ENCODE measurements at places on chromosomes 6 and 20.

- DNase-seq = no peak
Observed at GRCh38 chr6:154478021-154478700, 32.3 kb downstream of the CNKSR3 start.

DNA sequence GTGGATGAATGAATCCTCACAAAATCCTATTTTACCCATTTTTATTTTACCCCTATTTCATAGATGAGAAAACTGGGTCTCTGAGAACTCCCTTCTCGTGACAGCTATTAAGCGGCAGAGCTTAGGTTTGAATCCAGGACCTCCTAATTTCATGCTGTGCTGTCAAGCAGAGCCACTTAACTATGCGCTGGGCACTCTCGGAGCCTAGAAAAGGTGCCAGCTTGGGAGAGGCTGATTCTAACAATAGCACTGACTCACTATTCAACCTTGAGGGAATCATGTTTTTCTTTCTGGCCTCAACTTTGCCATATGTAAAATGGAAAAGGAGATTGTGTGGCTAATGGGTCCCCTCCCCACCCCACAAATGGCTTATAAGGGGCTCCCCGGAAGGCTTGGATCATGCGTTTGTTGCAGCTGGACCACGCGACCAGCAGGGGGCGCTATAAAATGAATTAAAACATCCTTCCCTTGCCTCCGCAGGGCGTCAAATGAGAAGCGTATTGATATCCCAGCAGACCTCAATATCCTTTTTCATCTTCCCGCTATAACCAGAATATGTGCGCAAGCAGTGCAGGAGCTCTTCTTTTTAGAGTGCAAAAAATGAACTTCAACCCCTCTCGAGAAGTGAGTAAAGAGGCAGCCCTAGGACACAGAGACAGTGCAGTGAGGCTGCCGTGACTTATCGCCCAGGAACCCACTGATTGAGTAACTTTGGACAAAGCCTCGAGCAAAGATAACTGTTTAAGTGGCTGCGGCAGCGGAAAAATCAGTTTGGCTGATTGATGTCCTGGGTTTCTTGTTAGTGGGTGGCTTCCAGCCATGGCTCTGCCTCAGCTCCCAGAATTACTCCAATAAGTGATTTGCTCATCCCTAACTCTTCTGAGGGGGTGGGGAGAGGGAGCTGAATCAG, 12.8 kb upstream of the PDYN start:
- DNase-seq = peak; percentile 56

DNA sequence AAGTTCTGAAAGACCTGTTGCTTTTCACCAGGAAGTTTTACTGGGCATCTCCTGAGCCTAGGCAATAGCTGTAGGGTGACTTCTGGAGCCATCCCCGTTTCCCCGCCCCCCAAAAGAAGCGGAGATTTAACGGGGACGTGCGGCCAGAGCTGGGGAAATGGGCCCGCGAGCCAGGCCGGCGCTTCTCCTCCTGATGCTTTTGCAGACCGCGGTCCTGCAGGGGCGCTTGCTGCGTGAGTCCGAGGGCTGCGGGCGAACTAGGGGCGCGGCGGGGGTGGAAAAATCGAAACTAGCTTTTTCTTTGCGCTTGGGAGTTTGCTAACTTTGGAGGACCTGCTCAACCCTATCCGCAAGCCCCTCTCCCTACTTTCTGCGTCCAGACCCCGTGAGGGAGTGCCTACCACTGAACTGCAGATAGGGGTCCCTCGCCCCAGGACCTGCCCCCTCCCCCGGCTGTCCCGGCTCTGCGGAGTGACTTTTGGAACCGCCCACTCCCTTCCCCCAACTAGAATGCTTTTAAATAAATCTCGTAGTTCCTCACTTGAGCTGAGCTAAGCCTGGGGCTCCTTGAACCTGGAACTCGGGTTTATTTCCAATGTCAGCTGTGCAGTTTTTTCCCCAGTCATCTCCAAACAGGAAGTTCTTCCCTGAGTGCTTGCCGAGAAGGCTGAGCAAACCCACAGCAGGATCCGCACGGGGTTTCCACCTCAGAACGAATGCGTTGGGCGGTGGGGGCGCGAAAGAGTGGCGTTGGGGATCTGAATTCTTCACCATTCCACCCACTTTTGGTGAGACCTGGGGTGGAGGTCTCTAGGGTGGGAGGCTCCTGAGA, at the start of gene HFE:
HFE (plus strand) TSS at position 146 of the 832 bp plus-strand sequence; CDS start at position 158, 12 bp downstream.
- peak; percentile 68 for DNase-seq

DNA sequence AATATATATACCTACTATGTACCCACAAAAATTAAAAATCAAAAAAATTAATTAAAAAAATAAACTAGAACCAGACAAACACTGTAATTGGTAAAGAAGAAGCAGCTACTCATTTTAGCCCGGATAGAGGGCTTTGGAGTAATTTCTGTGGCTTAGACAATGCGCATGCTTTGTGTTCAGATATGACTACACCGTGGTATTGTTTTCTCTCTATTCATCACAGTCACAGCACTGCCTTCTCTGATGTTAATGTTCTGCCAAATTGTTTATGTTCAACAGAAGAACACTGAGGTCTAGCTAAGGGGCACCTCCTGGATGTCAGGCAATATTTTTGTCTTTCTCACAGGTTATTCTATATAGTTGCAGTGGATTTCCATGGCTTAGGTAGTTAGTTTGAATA, 77.5 kb upstream of the GJE1 start:
- DNase-seq = no peak

DNA sequence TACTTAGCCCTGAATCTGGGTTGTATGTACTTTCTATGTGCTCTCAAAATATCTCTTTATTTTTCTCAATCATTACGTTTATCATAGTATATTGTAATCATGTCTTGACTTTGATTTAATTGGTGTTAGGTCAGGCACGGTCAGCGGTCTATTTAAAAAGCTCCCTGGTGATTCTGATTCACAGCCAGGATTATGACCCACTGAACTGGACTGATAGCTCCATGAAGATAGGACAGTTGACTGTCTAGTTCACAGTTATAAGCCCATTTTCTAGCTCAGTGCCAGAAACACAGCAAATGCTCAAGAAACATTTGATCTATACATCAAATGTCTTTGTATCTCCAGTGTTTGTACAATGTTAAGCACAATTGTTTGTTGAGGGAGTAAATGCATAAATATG, 111.5 kb upstream of the CCN2 start:
- DNase-seq = no peak

DNA sequence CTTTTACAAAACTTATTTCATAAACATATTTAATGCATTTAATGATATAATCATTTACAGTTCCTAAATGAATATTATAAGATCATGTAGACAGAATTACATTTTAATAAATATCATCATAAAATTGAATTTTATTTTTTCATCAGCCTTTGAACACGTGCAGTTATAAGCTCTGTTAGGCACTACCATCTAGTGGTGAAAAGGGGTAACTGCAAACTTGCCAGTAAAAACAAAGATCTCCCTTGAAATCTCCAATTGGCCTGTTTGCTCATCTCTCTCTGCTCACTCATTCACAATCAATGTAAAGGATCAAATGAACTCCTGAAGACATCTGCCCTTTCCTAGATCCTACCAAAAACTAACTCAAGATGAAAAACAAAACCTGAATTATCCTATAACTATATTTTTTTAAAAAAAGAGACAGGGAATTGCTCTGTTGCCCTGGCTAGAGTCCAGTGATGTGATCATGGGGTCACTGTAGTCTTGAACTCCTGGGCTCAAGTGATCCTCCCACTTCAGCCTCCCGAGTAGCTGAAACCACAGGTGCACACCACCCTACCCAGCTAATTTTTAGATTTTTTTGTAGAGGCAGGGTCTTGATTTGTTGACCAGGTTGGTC, 31.7 kb downstream of the SAMHD1 start:
- DNase-seq = peak; percentile 82

GRCh38 chr6:143936778-143937667, 71.0 kb downstream of the PLAGL1 start:
- no peak for DNase-seq

GRCh38 chr6:41457303-41457670, 88.9 kb upstream of the FOXP4 start:
- DNase-seq = no peak

- no peak for DNase-seq
Observed at GRCh38 chr20:19502169-19502568, 255.9 kb upstream of the RIN2 start.

GRCh38 chr20:24066076-24066700, 77.6 kb upstream of the GGTLC1 start:
- no peak for DNase-seq

DNA sequence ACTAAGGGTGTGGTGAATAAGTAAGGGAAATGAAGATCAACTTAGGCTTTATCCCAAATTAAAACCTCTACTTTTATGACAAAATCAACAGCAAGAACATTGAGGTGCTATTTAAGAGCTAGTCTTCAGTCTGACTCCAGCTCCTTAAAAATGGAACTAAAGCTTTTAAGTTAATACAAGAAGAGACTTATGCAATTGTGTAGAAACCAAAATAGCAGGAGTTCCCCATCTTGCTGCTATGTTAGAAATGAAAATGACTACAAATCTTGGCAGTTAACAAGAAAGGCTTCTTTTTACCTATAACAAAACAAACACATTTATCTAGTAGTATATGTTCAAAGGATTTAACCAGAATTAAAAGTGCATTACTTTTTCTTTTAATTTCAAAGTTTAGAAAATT, 25.7 kb downstream of the HMGN3 start:
- DNase-seq = no peak

DNA sequence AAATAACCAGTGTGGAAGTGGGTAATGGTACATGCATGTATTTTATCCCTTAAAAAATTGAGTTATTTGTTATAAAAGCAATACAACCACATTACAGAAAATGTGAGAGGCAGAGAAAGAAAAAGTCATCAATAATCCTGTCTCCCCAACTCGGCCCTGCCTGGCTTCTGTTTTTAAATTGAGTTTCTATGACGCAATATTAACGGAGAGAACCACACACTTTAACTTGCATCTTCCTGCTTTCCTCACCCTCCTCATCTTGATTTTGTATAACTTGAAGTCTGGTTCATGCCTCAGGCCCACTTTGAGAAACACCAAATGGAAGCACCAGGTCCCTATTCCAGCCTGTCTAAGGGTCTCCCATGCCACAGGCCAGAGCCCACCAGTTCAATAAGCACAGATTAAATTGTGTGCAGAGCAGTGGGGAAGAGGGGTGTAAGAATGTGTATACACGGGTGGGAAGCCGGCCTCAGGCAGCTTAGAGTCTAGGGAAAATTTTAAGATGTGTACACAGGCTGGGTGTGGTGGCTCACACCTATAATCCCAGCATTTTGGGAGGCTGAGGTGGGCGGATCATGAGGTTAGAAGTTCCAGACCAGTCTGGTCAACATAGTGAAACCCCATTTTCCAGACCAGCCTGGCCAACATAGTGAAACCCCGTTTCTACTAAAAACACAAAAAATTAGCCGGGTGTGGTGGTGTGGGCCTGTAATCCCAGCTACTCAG, 15.9 kb downstream of the KCNK5 start:
- DNase-seq = no peak
